Naive thymus-derived CD8-positive, alpha-beta T cell (primary cell): ENCODE measurements at places on chromosomes 16 and 17.
A peak's percentile ranks its signal among the peaks of the same experiment; 100 is the strongest.

DNA sequence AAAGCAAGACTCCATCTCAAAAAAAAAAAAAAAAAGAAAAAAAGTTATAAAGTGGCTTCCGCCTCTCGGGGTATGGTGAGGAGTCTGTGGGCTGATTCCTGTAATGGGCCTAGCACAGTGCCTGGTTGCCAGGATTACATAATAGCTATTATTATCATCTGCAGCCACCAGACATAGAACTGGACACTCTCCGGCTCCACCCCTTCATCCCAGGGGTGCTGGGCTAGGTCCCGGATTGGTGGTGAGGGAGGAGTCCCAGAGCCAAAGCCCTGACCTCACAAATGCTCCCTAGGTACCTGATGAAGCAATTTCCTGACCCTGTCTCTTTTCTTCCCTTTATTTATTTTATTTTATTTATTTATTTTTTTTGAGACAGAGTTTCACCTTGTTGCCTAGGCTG, 11.6 kb upstream of the ADGRG1 start:
- no peak for DNase-seq

GRCh38 chr16:79707876-79708275, 107.3 kb upstream of the MAF start:
- DNase-seq, result no peak

DNA sequence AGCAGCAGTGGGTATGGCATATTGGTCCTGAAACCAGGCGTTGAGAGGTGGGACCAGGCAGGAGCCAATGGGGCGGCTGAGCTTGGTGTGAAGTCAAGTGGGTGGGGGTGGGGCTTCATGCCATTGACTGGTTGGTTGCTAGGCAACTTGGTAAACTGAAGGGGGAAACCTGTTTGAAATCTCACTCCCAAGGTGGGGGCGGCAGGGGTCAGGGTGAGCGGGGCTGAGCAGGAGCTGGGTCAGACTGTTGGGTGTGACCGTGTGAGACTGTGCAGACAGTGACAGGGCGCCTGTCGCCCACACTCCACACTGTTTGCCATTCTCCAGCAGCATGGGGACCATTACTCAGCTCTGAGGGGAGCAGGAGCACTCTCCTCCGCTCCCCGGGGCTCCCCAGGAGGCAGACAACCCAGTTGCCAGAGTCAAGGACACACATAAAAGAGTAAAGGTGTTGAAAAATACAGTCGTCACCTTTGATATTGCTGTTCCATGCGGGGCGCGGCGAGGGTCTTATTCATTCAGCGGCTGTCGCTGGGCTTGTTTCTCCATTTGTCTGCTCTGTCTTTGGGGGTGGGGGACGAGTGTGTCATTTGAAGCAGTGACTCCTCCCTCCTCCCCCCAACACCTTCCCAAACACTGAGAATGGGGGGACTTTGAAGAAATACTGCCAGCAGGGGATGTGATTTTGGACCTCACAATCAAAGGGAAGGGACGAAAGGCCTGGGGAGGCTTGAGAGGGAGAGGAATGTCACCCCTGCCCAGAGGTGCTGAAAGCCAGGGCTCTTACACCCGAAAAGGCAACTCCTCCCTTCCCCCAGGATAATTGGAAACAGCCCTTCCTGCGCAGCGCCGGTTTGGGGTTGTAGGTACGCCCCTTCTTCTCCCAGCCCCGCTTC, 1.2 kb upstream of the EFNB3 start:
- DNase-seq, result peak; percentile 27

DNA sequence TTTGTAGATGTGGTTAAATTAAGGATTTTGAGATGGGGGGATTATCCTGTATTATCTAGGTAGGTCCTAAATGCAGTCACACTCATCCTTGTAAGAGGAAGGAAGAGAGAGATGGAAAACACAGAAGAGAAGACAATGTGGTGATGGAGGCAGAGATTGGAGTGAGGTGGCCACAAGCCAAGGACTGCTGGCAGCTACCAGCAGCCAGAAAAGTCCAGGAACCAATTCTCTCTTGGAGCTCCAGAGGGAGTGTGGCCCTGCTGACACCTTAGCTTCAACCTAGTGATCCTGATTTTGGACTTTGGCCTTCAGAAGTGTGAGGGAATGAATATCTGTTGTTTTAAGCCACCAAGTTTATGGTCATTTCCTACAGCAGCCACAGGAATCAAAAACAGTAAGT, 18.0 kb downstream of the MAPT start:
- no peak for DNase-seq

GRCh38 chr16:51922476-51922875, 624.5 kb downstream of the TOX3 start:
- no peak for DNase-seq

DNA sequence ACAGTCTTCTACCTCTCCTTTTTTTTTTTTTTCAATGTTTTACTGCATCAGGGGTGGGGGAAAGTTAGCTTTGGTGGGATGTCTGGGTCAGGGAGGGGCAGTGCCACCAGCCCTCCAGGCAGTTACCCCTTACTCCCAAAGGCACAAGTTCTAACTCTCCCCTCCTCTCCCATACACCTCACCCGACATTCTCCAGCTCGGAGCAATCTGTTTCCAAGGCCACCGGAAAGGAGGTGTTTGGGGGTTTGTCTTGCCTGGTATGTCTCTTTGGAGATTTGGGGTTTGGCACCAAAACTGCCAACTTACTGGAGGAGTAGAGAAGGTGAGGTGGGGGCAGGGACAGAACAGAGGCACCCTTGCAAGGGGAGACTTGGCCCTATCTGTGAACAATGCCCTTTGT, 4.7 kb downstream of the DLX3 start:
- DNase-seq, result no peak

GRCh38 chr17:13775450-13775849, 173.7 kb upstream of the HS3ST3A1 start:
- DNase-seq, result no peak

DNA sequence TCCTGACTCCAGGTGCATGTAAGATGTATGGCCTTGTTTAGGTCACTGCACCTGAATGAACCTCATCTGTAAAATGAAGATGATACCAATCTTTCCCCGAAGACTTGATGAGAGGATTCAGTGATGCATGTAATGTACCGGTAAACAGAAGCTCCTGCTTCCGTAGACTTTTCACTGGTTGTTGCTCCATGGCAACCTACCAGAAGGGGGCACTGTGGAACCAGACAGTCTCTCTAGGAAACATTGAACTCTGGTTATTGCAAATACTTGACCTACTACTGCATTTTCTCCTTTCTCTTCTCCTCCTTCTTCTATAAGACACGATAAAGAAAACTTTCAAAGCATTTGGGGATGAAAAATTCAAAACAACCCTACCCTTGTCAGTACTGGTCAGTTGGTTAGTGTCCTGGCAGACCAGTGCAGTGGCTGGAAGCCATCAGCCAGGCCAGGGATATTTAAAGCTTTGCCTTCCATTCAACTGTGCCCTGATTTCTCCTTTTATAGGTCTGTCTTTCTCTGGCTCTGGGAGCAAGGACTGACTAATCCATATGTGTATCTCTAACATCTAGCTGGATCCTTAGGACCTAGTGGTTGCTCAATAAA, 667.4 kb upstream of the SALL1 start:
- no peak for DNase-seq

DNA sequence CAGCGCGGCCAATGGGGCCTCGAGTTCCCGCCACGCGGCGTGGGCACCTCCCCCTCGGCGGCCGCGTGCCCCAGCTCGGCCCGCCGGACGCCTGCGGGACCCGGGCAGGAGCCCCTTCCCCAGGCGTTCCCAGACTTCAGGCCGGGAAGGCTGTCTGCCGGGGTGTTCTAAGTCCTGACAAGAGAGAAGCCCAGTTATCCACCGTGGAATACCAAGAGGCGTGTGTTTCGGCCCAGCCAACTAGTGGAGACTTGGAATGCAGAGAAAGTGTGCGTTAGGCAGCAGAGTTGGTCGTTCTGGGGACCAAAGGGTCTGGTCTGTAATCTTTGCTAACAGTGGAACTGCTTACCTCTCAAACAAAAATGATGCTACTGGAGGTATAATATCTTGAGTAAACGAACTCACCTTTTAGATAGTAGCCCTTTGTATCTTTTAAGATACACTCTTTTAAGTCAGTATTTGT, 251 bp upstream of the HSF5 start:
- DNase-seq, result no peak

GRCh38 chr17:17350491-17351355, 47.5 kb downstream of the NT5M start:
- no peak for DNase-seq

DNA sequence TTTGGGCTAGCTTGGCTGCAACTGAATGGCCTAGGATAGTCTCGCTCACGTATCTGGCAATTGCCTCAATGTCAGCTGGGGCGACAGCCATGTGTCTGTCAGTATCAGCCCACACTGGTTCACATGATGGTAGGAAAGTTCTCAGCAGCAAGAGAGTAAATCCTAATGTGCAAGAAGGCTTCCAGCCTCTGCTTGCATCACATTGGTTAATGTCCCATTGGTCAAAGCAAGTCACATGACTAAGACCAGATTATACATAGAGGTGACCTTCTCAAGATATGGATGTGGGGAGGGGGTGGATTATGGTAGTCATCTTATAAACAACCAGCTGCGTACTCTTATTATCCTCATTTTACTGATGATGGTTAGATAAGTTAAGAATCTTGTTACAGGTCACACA, 31.0 kb downstream of the CHP2 start:
- DNase-seq, result no peak

GRCh38 chr16:19389246-19389645, 28.4 kb upstream of the TMC5 start:
- DNase-seq, result no peak

DNA sequence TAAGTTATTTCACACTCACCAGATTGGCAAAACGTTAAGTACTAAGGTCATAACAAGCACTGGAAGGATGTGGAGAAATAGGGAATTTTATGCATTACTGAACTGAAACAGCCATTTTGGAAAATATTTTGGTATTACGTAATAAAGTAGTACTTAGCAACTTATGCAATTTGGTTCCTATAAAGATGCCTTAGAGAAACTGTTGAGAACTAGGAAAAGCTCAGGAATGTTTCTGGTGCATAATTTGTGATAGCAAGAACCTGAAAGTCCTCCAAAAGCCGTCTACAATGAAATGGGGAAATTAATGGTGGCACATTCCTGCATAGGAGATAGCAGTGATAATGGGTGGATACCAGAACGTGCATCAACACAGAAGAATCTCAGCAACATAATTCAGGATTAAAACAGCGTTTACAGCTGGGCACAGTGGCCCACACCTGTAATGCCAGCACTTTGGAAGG, 472.5 kb downstream of the WWOX start:
- DNase-seq, result no peak
